Mesendoderm (in vitro differentiated cells): ENCODE measurements at places on chromosomes 7 and 10.

- no peak for DNase-seq
Observed at GRCh38 chr7:141698247-141699015, 3.5 kb downstream of the DENND11 start.

DNA sequence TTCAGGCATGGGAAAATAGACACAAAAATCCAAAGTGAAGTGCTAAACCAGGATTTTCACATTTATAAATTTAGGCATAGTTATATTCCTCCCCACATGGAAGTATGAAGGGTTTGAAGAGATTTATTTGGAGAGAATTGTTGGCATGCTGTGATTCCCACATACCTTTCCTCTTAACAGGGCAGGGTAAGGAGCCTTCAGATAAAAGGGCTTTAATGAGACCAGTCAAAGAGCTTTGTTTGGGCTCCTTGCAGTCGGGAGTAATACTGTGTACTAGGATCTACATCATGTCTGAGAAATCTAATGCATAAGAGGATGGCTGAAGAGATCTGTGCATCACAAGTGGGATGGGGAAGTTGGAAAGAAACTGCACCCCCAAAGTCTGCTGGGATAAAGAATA, 140.8 kb upstream of the PTN start:
- DNase-seq: no peak

GRCh38 chr10:47396311-47396717, 12.2 kb upstream of the ZNF488 start:
- DNase-seq: peak; percentile 72

DNA sequence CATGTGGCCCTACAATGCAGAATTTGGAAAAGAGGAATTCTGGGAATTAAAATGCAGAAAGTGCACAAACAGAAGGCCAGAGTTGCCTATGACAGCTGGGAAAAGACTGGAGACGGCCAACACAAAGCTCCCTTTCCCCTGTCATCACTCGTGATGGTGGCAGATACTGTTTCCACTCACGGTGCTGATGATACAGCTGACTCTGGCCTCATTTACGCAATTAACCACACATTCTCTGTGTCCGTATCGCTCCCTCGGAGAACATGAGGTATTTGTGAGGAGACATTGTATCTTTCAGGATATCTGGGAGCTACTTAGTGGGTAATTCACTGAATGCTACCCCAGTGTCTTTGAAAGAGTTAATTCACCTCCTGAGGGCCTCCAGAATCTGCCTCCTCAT, 172.8 kb downstream of the TAX1BP1 start:
- no peak for DNase-seq
